Stimulated activated CD4-positive, alpha-beta T cell treated with anti-CD3 and anti-CD28 coated beads, Interleukin-1b, Interleukin-23, amount 100 ng/mL, for 1 hour (primary cell): ENCODE measurements at places on chromosomes 2 and 18.
A peak's percentile ranks its signal among the peaks of the same experiment; 100 is the strongest.

DNA sequence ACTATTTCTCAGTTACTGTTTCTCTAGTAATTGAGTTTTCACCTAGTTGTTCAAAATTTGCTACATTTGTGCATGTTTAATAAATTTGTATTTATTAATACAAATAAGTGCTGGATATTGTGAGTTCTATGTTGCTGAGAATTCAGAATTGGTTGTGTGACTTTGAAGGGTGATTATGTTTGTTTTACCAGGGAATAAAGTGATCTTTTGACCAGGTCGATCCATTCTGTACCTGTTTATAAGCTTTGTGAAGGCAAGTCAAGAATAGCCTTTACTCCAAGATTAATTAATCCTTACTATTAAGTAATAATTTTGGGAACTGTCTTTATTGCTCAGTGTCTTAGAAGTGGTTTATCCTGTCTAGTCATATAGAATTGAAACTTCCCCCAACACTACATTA is 230.0 kb upstream of the GYPC start:
- no peak for DNase-seq

- no peak for DNase-seq
Observed at GRCh38 chr2:41420219-41420618, 627.6 kb upstream of the PKDCC start.

DNA sequence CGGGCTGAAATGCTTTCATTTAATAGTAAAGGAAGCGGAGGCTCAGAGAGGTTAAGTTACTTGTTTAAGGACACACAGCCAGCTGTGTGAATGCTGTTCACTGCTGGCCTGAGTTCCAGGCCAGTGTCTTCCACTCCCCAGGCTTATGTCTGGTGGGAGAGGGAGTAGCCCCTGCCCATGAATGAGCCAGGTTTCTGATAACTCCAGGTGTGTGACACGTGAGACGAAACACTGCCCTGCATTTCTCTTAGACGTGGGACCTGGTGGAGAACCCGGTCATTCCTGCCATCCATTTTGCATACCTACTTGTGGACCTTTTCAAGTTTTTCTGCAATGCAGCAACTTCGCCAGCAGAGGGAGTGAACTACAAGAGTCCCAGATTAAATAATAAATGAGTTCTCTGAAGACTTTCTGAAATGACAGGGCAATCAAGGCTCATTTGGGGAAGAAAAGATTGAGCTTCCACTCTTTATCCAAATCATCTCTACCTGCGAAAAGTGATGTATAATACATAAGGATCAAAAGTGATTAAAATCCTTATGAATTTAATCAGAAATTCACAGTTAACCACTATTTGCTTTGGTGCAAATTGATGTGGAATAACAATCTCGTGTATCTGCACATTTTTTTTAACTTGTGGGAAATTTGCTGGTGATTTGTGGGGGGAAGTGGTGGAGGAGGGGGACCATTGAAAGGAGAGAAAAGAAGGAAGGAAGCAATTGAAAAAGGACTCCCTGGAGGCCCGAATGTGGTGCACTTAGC is 79.4 kb upstream of the ASB18 start:
- DNase-seq, result peak; percentile 12

- no peak for DNase-seq
Observed at GRCh38 chr2:40230707-40231432, 221.0 kb downstream of the SLC8A1 start.

DNA sequence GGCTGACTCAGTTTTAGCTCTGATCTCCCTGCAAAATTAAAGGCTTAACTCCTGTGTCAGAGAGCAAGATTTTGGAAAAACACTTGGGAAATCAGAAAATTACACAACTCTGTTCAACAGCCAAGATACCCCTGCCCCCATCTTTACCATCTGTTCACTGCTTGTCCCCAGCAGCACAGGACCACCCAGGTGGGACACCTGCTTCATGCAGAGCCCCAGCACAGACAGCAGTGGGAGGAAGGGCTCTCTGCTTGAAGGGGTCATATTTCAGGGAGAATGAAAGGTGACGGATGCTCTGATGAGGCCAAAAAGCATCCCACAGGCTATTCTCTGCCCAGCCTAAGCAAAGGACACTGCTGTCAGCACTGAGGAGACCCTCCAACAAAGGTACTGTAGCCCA is 584.6 kb upstream of the KLHL29 start:
- no peak for DNase-seq

GRCh38 chr18:23204589-23205235 is 69.4 kb downstream of the CABLES1 start:
- DNase-seq, result no peak

- peak; percentile 26 for DNase-seq
Observed at GRCh38 chr18:73842795-73843394, 304.7 kb downstream of the FBXO15 start.
